ENCODE measurements at places on chromosomes 12 and 14.
A peak's percentile ranks its signal among the peaks of the same experiment; 100 is the strongest.

DNA sequence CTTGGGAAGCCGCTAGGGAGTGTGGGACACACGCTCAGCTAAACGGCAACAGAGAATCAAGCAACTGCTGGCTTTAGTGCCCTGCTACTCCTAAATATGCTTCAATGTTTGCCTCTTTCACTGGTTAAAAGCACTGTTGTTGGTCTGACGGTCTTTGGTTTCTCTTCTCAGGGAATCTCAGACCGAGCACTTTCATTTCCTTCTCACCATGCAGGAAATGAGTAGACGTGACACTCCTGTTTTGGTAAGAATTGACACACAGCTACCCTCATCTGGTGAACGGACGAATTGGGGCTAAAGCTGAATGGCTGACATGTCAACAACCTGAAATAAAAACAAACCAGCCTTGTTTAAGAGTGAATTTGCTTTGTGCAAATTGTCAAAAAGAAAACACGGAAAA, 57.5 kb upstream of the PIWIL1 start:
- DNase-seq, result no peak

DNA sequence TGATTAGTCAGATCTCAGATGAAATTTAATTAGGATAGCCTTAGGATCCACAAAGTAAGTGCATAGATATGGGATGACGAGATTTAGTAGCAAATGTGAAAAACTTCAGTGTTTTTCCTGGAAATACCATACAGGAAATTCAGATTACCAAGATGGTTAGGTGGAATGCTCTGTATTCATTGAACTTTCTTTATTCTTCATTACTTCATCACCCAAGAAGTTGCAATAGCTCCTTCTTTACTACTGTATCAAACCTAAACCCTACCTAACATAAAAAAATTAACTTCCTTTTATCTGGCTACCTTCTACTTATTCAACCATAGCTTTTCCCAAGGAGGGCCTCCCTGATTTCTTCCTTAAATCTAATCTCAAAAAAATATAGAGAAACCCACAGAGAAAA, 100.4 kb downstream of the TTC6 start:
- DNase-seq, result no peak

DNA sequence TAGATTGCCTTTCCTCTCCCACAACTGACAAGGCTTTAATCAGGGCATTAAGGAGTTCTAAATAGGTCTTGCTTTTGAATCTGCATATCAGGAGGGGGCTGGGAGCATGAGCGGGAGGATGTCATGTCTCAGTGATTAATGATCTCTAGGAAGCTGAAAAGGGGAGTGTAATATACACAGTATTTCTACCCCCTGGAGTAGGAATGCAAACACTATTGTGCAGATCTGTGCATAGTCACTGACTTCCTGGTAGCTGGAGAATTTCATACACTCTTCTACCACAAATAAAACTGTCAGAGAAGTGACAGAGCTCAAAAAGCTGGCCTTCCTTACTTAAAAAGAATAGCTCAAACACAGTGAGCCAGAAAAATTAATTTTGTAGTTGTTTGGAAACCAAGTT, 65.8 kb downstream of the RIC8B start:
- DNase-seq, result peak; percentile 31

- DNase-seq, result no peak
Measured at GRCh38 chr12:99455350-99456035, 192.1 kb upstream of the GARIN6 start.

DNA sequence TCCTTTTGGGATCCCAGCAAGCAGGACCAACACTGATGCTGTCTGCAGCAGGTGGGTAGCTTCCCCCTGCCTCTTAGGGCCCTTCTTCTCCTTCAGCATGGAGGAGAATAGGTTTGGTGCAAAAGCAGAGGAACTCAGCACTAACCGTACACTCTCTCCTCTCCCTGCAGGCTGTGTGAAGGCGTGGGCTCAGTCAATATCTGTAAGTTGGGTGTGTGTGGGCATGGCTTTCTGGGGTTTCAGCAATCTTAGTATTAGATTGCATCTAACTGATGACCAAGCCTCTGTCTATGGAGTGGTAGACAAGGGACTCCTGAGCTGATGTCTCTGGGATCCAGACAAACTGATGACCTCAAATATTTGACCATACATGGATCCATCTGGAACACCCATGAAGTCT, 14.3 kb downstream of the KRT85 start:
- DNase-seq, result no peak

DNA sequence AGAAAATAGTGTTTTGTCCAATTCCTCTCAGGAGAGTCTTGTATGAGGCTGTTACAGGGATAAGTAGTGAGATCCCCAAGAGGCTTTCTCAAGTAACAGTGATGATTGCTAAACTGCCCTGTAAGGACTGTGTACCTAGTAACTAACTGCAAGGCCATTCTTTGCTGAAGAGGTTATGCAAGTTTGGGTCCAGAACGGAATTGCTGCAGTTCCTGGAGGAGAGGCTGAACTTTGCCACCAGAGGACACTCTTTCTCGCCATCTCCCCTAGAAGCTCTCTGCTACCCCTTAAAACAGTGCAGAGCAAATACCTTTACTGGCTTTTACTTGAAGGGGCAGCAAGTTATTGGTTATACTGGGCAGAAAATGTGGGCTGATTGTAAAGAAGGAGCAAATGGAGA, 180.0 kb downstream of the RBM19 start:
- DNase-seq, result no peak

DNA sequence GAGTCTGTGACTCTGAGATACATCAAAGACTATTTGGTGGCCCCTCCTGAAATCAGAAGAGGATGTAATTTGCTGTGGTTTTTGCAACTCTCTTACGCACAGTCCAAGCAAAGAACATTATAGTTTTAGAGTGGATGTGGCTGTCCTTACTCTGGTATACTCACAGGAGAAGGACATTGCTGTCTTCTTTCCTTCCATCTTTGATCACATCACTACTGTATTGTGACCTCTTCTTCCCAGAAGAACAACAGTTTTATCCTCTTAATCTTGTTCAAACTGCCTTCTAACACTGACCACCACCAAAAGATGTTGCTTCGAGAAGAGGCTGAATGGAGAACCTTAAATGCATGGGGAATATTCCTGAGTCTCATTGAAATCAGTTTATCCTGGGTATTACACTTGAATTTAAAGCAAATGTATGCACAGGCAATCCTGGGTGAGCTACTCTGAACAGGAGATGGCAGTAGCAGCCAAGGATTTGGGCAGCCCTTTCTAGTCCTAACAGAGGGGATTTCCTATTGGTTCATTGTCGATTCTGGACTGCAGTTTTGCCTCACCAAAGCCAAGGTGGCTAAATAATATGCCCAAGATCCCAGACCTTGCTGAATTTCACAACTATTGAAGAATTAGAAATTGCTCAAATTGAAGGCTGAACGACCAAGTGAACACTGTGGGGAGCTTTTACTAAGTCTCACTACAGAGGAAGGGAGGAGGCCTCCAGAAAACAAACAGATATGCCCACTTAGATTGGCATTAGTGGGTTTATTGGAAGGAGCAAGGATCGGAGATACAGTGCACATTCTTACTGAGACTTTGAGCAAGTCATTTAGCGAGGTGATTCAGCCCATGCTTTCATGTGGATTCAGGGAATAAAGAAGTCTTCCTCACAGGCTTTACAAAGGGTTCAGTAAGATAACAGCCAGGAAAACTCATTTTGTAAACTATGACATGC, 282.8 kb downstream of the PAWR start:
- DNase-seq, result peak; percentile 81

GRCh38 chr12:58920102-58920960, at the start of gene LRIG3:
Gene LRIG3, minus strand, starts transcription at chr12:58920504. Its CDS starts 269 bp downstream, at chr12:58920235.
- DNase-seq, result peak; percentile 96

DNA sequence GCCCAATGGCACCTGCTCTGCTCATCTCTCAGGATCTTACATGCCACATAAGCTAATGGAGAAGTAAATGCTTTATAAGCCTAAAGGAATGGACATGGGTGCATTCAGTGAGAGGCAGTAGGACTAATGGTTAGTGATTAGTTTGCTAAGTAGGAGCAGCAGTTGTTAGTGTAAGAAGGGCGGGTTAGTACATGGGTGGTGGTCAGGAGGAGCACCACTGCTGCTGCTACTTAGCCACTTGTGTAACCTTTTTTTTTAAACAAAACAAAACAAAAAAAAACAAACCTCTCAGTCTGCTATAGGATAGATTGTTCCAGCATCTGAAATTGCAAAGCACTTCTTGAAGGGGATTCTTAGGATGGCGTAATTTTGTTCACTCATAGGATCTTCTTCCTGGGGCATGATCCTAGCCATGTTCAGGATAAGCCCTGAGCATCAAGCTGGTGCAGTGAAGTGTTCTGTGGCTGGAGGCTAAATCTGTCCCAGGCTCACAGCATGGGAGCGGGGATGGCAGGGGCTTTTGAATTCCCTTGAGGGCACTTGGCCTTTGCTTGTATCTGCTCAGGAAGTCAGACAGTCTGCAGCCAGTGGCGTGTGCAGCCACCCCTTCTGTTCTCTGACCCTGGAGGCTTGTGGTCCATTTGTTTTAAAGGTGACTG, 63.6 kb downstream of the CHST11 start:
- no peak for DNase-seq

GRCh38 chr12:94172031-94172430, 23.7 kb downstream of the PLXNC1 start:
- DNase-seq, result no peak

DNA sequence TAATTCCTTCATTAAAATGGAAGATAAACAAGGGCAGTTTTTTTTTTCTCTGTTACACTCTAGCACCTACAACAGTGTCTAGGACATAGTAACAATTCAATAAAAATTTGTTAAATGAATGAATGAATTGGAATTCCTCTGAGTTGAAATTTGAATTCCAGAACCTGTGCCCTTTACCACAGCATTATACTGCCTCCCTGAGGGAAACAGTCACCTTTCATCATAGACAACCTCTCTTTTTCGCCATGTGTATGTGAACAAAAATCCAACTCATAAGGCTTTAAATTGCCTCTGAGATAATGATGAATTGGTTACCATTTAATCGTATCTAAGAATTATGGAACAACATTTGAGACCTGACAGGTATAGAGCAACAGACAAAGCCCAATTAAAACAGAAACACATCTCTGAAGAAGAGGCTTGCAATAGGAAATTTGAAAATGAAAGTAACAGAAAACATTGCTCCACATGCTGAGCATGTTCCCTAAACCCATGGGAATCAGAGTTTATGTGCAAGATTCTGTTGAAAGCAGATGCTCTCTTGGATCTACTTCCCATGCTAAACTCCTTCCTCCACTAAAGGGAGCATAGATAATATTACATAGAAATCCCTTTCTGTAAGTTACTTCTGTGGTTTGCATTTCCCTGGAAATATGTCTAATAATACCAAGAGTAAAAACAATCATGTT, 657.8 kb downstream of the GALC start:
- DNase-seq, result peak; percentile 52

DNA sequence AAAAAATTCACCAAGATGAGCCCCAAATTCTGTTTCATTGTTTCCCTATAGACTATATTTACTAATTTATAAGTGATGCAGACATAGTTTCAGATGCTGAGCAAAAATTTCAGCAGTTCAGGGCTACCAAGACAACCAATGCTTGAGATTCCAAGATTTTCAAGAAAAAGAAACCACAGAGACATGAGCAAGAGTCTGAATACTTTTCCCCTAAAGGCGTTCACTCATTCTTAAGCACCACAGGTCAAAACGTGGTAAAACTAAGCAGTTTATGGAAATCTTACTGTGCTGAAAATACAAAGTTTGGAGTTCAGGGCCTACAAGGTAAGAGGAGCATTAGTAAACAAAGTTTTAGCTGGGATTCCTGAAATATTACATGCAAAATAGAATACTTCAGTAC, 221.2 kb downstream of the KCNH5 start:
- DNase-seq, result no peak

- no peak for DNase-seq
Measured at GRCh38 chr14:77378701-77379100, 1.5 kb downstream of the SAMD15 start.

- no peak for DNase-seq
Measured at GRCh38 chr12:27429606-27430005, 16.9 kb upstream of the SMCO2 start.

DNA sequence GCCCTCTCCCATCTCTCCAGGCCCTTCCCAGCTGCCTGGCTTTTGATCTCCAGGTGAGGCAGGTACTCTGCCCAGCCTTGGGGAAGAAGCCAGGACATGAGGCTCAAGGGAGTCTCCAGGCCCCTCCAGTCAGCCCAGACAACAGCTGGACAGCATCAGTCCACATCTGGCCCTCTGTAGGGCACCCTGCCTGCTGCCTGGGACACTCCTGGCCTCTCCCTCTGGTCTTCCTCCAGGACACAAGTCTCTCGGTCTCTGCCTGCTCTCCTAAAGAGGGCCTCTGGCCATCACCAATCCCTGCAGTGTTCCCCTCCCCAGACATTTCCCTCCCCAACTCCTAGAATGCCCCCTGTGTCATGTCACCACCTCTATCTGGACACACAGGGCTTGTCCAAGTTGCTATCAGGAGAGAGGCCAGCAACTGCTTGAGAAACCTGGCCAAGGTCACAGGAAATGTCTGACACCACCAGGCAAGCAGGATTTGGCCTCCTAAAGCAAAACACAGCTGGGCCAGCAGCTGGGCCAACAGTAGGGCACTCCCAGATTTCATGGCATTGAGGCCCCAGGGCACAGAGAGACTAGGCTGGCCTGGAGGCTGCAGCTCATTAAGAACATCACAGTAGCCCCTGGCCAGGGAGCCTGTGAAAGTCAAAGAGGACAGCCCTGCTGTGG, 29.0 kb downstream of the LTBP2 start:
- DNase-seq, result peak; percentile 66

GRCh38 chr12:1273051-1273450, 282.0 kb downstream of the ERC1 start:
- no peak for DNase-seq

Data from foreskin fibroblast (primary cell).